Renal cortical epithelial cell (primary cell): ENCODE measurements at places on chromosomes 12 and 14. TPM values are rescaled to one million over a fixed set of nuclear protein-coding genes. Genes with fewer than 3 reads are reported as not detected.

DNA sequence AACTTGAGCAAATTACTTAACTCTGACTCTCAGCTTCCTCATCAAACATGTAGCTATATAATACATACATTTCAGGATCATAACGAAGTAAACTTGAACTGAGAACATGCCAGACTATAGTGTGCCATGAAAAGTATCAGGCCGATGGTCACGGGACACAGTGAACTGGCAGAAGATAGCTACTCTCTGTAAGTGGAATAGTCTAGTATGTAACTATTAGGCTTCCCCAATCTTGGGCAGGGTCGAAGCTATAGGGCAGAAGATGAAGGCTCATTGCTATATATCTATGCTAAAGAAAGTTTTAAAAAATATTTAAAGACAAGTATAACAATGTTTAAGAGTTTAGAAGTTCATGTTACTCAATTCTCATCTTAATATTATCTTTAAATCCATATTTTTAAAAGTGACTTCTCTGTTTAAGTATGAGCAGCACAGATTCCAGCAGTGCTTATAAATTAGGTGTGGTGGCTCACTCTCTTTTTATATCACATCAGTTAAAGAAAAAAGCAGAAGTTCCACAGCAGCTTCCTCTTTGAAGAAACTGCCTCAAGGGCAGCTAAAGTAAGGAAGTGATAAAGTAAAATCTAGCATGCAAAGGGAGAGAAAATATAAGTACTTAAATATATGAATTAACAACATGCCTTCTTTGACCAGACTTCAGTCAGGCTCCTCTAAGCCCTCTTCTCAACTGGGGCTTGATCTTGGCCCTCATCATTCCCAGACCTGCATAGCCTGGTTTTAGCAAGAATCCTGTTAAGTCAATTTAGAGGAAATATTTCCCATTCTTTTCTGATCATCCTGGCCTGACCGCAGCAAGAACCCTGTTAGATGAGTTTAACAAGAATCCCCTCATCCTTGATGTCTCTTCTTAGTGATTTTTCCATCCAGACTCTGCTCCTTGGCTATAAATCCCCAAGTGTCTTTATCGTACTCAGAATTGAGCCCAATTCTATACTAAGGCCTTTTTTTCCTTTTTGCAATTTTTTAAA lies 8.4 kb upstream of the GLIPR1 start:
- DNase-seq, result no peak

- DNase-seq, result no peak
Observed at GRCh38 chr12:49015196-49015595, 3.4 kb downstream of the PRKAG1 start.

The HIP1R gene
- 90.6 and 93.9 TPM in 2 replicates for total RNA-seq

- no peak for DNase-seq
Observed at GRCh38 chr12:118065380-118065779, 4.4 kb upstream of the WSB2 start.

The PROX2 gene
- total RNA-seq, result not detected in 2 replicates

GRCh38 chr14:29461101-29461500 lies 466.5 kb downstream of the PRKD1 start:
- DNase-seq, result no peak

DNA sequence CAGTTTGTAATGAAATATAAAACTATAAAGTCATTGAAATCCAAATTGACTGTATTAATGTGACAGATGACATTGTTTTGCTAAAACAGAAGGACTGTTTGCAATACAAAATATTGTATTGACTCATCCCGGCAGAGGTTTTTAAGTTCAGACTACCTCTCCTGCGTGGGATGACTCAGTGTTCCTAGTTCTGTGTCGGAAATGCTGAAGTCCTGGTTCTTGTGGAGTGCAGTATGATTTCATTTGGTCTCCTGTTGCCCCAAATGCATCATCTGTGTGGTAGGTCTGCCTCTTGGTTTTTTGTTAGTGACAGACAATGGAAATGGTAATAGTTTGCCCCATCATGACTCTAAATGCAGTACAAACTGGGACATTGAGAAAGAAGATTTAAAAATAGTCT lies 27.8 kb downstream of the PELI2 start:
- DNase-seq, result peak; percentile 51

The RERG gene
- total RNA-seq, result 4.1 TPM in 1 of 2 replicates, not detected in the other

DNA sequence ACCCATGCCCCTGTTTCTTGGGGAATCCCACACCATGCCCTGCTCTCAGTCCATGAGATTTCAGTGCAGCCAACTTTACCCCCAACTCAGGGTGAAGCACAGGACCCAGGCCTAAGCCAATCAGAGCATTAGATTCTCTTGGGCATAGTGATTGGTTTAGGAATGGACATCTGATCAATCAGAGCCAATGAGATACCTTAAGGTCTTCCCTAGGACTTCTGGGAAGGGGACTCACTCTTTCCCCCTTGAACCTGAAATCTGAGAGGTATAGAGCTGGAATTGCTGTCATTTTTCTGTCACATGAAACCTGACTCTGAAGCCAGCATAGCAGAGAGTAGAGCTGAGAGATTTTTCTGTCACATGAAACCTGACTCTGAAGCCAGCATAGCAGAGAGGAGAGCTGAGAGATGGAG lies 127.1 kb downstream of the ZFP36L1 start:
- DNase-seq, result no peak

DNA sequence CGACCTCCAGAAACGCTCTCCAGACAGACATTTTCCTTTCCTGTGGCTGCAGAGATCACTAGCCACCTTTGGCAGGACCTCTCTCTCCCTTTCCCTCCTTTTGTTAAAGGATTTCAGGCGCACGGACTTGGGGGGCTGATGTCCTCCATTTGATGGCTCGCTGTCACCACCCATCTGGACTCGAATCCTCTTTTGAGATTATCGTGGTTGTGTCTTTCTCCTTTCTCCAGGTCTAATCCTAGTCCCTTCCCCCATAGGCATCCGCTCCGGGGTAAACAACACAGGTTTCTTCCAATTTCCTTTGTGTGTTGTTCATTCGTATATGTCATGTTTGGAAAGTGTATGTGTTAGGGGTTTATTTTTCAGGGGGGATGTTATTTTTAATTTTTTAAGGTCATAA lies 56.7 kb upstream of the SLC24A4 start:
- no peak for DNase-seq

- no peak for DNase-seq
Observed at GRCh38 chr14:92645841-92646478, 102.5 kb downstream of the LGMN start.

- peak; percentile 49 for DNase-seq
Observed at GRCh38 chr12:64609536-64610078, 688 bp upstream of the RASSF3 start.

- DNase-seq, result peak; percentile 27
Observed at GRCh38 chr12:4107436-4107878, 166.1 kb upstream of the CCND2 start.

- no peak for DNase-seq
Observed at GRCh38 chr12:112096070-112096469, 12.5 kb downstream of the NAA25 start.

The LRRC43 gene
- 0.69 and 1.3 TPM in 2 replicates for total RNA-seq

The SERPINA1 gene
- 32.1 and 137 TPM in 2 replicates for total RNA-seq

The LRRC9 gene
- total RNA-seq, result 0.05 TPM in 1 of 2 replicates, not detected in the other

The KRT82 gene
- not detected in 2 replicates for total RNA-seq

- no peak for DNase-seq
Observed at GRCh38 chr14:24368562-24369252, 723 bp downstream of the NFATC4 start.

GRCh38 chr12:49728446-49728845 lies 12.9 kb upstream of the TMBIM6 start:
- no peak for DNase-seq

The RASAL1 gene
- total RNA-seq, result 16.3 and 36.5 TPM in 2 replicates

GRCh38 chr12:88977115-88977514 lies 375.2 kb downstream of the DUSP6 start:
- no peak for DNase-seq

The MYH6 gene
- total RNA-seq, result not detected in 2 replicates

The KCNMB4 gene
- 1.0 and 1.2 TPM in 2 replicates for total RNA-seq

The PLEKHD1 gene
- 0.10 TPM in 1 of 2 replicates, not detected in the other for total RNA-seq

- DNase-seq, result no peak
Observed at GRCh38 chr12:97862072-97862471, 399.5 kb downstream of the RMST start.

DNA sequence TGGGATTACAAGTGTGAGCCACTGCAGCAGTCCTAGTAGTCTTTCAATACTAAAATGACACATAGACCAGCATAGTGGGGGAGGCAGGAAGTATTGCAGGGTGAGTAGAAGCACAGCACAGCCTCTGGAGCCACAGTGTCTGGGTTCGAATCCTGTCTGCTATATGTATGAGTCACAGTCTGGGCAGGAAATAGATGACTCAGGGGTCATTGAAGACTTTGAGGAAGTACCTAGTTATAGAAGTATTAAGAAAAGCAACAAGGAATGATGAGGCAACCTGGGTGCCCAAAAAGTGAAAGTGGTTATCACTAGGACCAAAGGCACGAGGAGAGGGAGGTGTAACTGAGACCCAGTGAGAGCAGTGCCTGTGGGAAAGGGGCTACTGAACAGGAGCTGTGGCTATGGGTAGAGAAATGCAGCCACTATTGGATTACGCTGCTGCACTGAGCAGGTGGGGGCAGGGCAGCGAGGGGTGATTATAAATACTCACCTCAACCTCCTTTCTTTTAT lies 124.0 kb downstream of the PDE3A start:
- DNase-seq, result peak; percentile 52

- peak; percentile 47 for DNase-seq
Observed at GRCh38 chr12:26810330-26810729, 22.7 kb downstream of the ITPR2 start.

- DNase-seq, result no peak
Observed at GRCh38 chr14:58444627-58445026, 17.1 kb downstream of the KIAA0586 start.

- DNase-seq, result no peak
Observed at GRCh38 chr14:93981316-93982229, 5.2 kb upstream of the ASB2 start.

- peak; percentile 43 for DNase-seq
Observed at GRCh38 chr14:60656686-60657455, 7.6 kb upstream of the SIX1 start.

DNA sequence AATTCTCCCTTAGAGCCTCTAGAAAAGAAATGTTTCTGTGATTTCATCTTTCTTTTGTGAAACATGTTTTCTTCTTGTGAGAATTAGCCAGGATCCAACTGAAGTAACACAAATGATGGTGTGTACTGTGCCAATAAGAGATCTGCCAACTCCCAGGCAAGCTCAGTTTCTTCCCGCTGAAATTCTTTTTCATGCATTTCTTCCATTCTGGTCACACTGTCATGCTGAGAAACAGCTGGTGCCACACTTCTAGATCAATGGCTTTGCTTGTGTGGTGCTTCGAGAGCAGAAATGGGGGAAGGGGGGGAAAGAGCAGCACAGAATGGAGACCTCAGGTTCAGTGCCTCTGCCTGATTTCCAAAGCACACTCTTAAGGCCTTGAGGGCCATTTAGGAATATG lies 41.4 kb upstream of the FGF6 start:
- DNase-seq, result no peak

GRCh38 chr12:88063375-88063774 lies 34.2 kb upstream of the C12orf50 start:
- no peak for DNase-seq

The LGR5 gene
- 0.05 TPM in 1 of 2 replicates, not detected in the other for total RNA-seq

- no peak for DNase-seq
Observed at GRCh38 chr14:67446371-67447032, 34.5 kb upstream of the PLEK2 start.

The TAS2R42 gene
- not detected in 2 replicates for total RNA-seq

GRCh38 chr12:16003460-16003859 lies 92.3 kb downstream of the DERA start:
- no peak for DNase-seq

The RECQL gene
- total RNA-seq, result 40.7 and 62.0 TPM in 2 replicates
